Stimulated activated CD8-positive, alpha-beta memory T cell treated with anti-CD3 and anti-CD28 coated beads, Interleukin-12 subunit alpha, Interleukin-12 subunit beta, amount 100 ng/mL, for 4 hours (primary cell): ENCODE measurements at places on chromosomes 11 and 22.

GRCh38 chr11:38013157-38013556, 1415.1 kb upstream of the RAG2 start:
- DNase-seq: no peak

GRCh38 chr11:57785072-57785471, 23.5 kb downstream of the CTNND1 start:
- no peak for DNase-seq

DNA sequence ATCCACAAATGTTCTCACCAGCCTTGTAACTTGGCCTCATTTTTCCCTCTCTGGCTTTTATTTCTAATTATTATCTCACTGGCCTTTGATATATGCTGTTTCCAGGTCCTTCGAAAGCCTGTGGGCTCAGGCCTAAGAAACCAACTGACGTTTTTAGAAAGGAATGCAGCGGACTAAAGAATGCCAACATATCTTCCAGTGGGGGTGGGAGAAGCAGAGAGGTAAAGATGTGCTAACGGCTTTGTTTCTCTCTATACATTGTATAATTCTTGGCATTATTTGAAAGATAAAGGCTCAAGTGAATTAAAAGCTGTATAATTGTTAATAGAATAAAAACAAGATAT, 28.2 kb downstream of the OR6Q1 start:
- no peak for DNase-seq

DNA sequence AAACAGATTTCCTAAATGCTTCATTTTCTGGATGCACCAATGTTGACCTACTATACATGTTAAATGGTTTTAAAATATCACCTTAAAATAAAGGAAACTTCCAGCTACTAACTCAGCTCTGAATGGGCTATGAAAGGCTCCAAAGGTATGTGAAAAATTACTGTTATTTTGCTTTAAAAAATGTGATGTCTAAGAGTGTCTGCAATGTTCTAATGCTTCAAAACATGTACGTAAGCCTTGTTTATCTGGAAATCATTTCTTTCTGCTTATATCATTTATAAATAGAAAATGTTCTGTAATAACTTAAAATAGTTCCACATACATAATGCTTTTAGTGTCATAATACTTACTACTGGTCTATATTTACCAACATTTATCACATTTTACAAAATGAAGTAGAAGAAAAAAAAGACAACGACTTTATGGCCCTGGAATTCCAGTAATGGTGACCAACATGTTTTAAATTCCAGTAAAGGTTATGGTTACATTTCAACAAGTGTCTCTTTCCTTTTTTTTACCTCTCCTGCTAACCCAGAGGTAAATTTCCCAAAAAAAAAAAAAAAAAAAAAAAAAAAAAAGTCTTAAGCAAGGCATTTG, 2.5 kb downstream of the BDNF start:
- DNase-seq: no peak

DNA sequence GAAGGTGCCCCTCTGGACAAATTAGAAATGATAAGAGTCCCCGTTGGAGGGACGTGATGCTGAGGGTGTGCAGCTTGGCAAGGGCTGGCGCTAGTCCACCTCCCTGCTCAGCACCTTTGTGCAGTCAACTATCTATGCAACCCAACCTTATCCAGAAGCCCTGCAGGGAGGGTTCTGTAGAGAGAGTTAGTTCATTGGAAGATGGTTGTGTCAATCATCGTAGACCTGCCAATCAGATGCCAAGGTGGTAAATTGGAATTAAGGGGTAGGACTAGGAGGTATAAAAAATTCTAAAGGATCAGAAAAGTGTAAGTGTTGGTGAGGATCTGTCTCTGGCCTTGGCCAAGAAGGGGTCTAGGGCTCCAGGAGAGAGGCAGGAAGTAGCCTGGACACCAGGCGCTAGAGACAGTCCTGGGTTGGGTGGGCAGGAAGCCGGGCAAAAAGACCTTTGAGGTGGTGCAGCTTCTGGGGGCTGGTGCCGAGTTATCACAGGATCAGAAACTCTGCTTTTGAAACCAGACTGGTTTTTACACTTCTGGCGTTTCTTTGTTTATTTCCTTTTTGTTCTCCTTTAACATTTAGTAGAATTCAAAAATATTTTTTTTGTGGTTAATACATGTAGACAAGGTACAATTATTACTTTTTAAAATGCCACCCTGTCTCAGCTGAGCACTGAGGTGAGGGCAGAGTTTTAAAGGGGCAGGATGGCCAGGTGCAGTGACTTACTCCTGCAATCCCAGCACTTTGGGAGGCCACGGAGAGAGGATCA, 1.6 kb downstream of the C1QTNF6 start:
- no peak for DNase-seq
